Stimulated activated CD4-positive, alpha-beta T cell treated with anti-CD3 and anti-CD28 coated beads, Interleukin-4, amount 100 ng/mL, for 4 hours (primary cell): ENCODE measurements at places on chromosomes 4 and X.

GRCh38 chr4:41795796-41796385 lies 47.4 kb upstream of the PHOX2B start:
- DNase-seq: no peak

DNA sequence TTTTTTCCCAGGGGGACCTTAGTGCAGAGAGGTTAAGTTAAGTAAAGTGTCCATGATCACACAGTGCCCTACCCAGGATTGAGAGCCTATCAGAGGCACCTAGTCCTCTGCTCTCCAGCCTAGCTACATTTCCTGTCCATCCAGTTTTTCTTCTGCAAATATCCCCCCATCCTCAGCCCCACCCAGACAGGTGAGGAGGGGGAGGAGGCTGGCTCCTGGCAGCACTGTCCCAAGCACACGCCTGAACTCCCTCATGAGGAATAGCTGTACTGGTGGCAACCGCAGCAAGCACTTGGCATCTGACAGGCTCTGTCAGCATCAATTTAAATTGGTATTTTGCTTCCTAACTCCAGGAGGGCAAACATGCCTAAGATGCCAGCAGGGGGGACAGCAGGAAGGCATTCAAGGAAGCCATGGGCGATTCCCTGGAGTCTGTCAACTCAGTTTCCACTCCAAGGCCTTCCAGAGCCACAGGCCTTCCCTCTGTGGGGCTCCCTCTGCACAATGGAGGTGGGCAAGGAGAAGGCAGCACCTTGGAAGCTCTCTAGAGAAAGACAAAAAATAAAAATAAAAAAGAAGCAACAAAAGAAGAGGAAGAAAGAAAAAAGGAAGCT lies 6.4 kb upstream of the FRMPD3 start:
- DNase-seq: no peak

- DNase-seq: no peak
These were observed 172.9 kb downstream of the PTTG2 start for GRCh38 chr4:38132843-38133662.

GRCh38 chrX:150465881-150466775 lies 102.3 kb upstream of the MTM1 start:
- no peak for DNase-seq

DNA sequence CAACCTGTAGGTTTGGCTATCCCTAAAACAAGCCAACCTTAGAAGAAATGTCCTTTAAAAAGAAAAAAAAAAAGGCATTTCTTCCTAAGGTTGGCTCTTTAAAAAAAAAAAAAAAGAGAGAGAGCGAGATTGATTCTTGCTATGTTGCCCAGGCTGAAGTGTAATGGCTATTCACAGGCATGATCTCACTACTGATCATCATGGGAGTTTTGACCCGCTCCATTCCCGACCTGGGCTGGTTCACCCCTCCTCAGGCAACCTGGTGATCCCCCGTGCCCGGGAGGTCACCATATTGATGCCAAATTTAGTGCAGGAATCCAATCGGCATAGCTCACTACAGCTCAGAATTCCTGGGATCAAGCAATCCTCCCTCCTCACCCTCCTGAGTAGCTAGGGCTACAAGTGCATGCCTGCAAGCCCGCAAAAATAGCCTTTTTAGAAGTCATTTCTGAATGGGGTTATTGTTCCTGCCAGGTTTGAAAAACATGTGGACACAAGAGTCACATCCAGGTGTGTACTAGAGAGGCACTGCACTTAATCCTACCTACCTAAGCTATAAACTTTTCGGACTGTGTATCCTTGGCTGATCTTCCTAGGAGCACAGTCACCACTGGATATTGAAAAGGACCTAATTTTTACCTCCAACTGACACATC lies 61.4 kb upstream of the ZCCHC13 start:
- DNase-seq: no peak

DNA sequence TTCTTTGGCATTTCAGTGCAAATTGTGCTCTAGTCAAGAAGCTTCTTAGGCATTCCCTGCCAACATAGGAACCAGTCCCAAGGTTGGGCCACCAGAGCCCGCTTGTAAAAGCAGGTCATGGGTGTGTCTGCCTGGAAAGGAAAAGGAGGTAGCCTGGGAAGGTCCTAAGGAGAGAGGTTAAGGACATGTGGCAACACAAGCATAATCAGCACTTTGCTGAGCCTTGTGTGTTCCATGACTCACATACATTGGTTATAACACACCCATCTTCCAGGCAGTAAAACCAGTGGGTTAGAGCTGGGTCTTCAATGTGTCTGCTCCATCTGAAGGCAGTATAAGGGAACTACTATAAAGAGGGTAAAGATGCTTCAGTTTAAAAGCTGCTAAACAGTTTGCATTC lies 165.0 kb downstream of the FHIP1A start:
- DNase-seq: no peak
